ENCODE measurements at places on chromosomes 2 and 18. TPM values are rescaled to one million over a fixed set of nuclear protein-coding genes. Genes with fewer than 3 reads are reported as not detected.
A peak's percentile ranks its signal among the peaks of the same experiment; 100 is the strongest.

DNA sequence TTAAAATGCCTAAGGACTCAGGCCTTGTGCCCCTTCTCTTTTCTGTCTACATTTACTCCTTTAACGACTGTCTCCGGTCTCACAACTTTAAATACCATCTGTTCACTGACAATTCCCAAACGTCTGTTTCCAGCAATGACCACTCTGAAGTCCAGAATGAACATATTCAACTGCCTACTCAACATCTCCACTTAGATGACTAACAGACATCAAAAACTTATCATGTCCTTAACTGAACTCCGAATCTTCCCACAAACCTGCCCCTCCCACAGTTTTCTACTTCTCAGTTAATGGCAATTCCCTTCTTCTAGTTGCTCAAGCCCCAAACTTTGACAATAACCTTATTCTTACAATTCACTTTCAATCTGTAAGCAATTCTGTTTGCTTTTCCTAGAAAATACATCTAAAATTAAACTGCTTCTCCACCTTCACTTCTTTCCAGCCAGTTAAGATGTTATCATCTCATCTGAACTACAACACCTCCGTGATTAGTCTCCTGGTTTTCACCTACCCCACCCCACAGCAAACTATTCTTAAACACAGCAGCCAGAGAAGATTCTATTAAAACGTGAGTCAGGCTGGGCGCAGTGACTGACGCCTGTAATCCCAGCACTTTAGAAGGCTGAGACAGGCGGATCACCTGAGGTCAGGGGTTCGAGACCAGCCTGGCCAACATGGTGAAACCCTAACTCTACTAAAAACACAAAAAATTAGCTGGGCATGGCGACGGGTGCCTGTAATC is 2.8 kb downstream of the C1D start:
- DNase-seq, result peak; percentile 23

FLACC1 gene
- 0.27 TPM for total RNA-seq

ANTXR1 gene
- total RNA-seq, result 38.6 TPM

DNA sequence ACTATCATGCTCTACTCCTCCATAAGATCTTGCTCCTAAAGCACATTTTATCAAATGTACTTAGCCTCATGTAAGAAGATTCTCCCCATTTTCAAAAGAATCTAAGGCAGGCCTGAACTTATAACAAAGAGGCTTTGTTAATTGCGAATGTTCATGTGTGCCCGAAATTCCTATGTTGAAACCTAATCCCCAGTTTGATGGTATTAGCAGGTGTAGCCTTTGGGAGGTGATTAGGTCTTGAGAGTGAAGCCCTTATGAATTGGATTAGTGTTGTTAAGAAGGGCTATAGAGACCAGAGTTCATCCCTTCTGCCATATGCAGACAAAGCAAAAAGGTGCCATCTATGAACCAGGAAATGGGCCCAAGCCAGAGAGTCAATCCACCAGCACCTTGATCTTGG is 234.5 kb downstream of the PAX3 start:
- no peak for DNase-seq
